Stimulated activated CD8-positive, alpha-beta memory T cell treated with anti-CD3 and anti-CD28 coated beads, Interleukin-4, amount 100 ng/mL, for 48 hours (primary cell): ENCODE measurements at places on chromosomes 1 and 21.

DNA sequence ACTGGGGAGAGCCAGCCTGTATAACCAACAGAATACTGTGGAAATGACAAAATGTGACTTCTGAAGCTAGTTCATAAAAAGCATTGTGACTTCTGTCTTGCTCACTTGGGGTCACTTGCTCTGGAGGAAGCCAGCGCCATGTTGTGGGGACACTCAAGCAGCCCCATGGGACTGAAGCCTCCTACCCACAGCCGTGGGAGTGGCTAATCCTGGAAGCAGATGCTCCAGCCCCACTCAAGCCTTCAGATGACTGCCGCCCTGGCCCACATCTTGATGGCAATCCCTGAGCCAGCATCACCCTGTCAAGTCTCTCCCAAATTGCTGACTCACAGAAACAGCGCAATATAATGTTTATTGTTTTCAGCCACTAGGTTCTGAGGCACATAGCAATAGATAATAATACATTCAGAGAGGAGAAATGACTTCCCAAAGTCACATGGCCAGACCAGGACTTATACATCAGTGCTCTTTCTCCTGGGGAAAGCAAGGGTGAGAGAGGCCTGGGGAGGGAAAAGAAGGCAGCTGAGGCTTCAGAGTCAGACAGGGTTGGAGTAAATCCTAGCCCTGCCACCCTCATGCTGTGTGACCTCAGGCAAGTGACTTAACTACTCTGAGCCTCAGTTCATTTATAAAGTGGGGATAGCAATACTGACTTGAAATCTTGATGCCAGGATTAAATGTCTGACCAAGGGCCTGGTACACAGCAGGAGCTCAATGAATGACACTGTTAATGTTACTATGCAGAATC, 5.0 kb upstream of the TNFRSF8 start:
- DNase-seq: no peak

GRCh38 chr1:224357626-224358124, 996 bp downstream of the CNIH4 start:
- DNase-seq: no peak

GRCh38 chr1:79430437-79430836, 423.9 kb upstream of the ADGRL4 start:
- DNase-seq: no peak

- DNase-seq: no peak
Measured at GRCh38 chr1:219587401-219587800, 25.5 kb downstream of the ZC3H11B start.

- DNase-seq: peak; percentile 43
Measured at GRCh38 chr1:72284348-72285073, 2.2 kb upstream of the NEGR1 start.

- DNase-seq: no peak
Measured at GRCh38 chr1:51331206-51332100, 1.1 kb upstream of the TTC39A start.

- DNase-seq: no peak
Measured at GRCh38 chr1:185835191-185835590, 101.0 kb downstream of the HMCN1 start.

GRCh38 chr1:210264496-210265380, 32.1 kb downstream of the SERTAD4 start:
- no peak for DNase-seq

DNA sequence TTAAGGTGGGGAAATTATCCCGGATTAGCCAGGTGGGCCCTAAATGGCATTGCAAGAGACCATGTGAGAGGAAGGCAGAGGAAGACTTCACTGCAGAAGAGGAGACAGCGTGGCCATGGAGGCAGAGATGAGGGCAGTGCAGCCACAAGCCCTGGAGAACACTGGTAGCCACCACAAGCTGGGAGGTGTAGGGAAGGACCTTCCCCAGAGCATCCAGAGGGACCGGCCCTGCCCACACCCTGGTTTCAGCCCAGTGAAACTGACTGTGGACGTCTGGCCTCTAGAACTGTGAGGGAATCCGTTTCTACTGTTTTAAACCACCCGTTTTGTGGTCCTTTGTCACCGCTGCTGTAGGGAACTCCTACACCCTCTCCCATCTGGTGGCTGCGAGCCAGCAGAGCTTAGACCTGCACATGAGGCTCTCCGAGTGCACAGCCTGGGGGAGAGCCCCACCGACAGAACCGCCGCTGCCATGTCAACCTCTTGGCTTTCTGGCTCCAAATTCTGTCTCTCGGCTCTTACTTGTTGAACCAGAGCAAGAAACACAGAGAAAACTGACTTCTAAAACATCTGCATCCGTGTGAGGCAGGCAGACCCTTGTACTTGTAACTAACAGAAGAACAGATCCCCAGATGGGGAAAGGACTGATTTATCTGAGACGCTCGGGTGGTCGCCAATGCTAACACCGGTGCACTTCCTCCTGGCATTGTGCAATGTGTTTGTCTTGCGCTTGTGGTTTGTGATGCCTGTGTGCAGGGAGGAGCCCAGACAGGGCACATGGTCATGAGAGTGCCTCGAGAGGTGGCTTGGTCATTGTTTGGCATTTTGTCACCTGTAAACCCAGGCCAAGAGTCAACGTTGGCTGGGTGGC, 90.8 kb upstream of the TMPRSS2 start:
- peak; percentile 7 for DNase-seq

GRCh38 chr21:35520856-35521255, 471.8 kb upstream of the RUNX1 start:
- no peak for DNase-seq
